Stimulated activated CD8-positive, alpha-beta memory T cell treated with anti-CD3 and anti-CD28 coated beads, Interleukin-2, amount 100 ng/mL, for 48 hours (primary cell): ENCODE measurements at places on chromosomes 3 and 15.

DNA sequence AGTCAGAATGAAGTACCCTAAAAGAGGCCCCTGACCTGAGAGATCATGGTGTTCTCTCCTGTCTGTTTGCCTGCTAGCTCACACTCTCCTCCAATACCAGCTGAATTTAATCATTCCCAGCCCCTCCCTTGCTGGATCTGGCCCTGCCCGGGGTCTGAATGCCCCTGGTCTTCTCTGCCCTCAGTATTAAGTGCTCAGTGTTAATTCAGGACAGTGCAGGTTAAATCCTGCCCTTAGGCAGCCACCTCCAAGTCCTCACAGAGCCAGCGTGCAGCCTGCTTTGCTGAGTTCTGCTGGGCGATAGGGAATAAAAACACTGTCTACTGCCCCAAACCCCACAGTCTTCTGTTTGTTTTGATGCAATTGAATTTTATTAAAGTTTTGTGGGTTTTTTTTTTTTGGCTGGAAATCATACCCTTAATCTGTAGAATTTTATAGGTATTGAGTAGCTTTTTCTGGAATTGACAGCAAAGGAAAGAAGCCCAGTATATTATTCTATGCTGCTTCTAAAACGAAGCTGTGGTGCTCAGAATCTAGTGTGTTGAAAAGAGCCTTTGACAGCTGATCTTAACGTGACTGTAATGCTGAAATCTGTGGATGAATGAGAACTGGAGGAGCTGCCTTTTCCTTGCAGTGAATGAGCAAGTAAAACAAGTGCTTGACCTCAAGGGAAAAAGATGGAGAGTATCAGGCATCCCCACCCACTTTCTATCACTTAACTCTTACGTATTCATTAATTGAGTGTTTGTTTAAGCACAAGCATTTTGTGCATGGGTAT lies 12.3 kb upstream of the BDH1 start:
- DNase-seq, result no peak

DNA sequence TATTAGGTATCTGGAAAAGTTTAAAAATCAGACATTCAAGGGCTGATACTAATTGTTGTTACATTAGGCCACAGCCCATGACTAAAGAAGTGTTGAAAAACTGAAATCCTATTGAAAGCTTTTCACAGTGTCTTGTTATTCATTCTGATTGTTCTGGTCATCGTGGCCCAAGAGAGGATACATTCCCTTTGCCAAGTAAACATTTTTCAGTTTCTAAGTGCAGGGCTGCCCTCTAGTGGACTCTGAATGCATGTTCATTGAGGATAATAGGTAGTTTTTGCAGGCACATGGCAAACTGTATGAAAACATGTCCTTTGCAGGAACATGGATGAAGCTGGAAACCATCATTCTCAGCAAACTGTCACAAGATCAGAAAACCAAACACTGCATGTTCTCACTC lies 181.1 kb downstream of the MYRIP start:
- DNase-seq, result no peak

DNA sequence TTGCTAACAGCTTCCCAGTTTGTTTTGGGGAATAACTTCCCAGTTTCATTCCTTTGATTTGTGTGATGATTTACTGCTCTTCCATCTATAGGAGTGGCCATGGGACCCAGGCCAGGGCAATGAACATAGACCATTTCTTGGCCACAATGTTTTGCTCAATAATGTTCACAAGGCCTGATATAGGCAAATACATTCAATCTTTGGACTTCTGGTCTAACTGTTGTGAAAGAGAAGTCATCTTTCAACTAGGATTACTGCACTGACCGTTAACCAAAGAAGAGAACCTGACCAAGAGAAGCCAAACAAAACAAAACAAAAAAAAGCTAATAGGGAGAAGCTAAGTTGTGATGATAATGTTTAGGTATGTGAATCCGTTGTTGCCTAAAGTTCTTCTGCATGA lies 221.8 kb upstream of the SUCLG2 start:
- DNase-seq, result no peak

GRCh38 chr3:164897342-164897741 lies 181.0 kb downstream of the SI start:
- no peak for DNase-seq

GRCh38 chr3:107356706-107357105 lies 20.5 kb upstream of the CCDC54 start:
- DNase-seq, result no peak

DNA sequence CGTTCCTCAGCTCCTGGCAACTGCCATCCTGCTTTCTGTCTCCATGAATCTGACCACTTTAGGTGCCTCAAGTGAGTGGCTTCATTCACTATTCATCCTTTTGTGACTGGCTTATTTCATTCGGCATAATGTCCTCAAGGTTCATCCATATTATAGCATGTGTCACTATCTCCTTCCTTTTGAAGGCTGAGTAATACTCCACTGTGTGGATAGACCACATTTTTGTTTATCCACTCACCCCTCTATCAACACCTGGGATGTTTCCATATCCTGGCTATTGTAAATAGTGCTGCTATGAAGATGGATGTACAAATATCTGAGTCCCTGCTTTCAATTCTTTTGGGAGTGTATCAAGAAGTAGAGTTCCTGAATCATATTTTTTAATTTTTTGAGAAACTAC lies 98.8 kb downstream of the ADAMTS17 start:
- DNase-seq, result no peak

GRCh38 chr3:41710646-41711388 lies 251.1 kb downstream of the ULK4 start:
- no peak for DNase-seq

GRCh38 chr3:124791639-124792151 lies 61.4 kb downstream of the UMPS start:
- DNase-seq, result no peak

DNA sequence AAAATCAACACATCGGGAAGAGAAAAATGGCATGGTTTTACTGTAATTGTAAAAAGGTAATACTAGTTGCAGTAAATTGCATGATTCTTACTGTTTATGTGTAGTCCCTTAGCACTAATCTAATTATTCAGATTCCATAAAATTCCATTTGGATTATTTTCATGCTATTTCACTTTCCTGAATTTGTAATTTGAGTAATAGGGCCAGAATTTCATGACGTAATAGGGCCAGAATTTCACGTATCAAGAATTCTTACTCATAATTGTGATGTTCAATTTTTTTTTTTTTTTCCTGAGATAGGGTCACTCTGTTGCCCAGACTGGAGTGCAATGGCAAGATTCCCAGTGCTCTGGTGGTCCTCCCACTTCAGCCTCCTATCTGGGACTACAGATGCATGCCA lies 2.9 kb upstream of the U2SURP start:
- no peak for DNase-seq

DNA sequence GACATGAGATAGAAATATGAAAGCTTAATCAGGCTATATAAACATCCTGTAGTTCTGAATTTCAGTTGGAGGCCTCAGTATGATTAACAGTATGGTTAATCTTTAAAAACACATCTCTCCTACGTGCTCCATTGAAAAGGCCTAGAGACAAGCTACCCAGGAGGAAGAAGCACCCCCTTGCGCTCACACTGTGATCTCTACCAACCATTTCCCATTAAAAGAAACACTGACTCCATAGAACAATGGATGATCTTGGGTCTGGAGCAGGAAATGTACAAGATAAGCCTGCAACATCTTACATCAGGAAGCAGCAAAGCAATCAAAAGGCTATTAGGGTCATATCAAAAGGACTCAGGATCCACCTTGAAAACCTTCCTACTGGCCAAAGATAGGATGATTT lies 3.4 kb upstream of the EOGT start:
- no peak for DNase-seq

GRCh38 chr15:68204776-68205557 lies at the start of gene CALML4:
Gene CALML4 (minus strand): TSS chr15:68205332. CDS start chr15:68205247, 85 bp downstream.
- DNase-seq, result no peak

GRCh38 chr3:157856078-157856939 lies 249.9 kb downstream of the SHOX2 start:
- no peak for DNase-seq

- DNase-seq, result no peak
These were observed 181.2 kb upstream of the NR2E3 start for GRCh38 chr15:71628988-71629770.

GRCh38 chr3:119759962-119760361 lies 21.9 kb upstream of the NR1I2 start:
- DNase-seq, result no peak

DNA sequence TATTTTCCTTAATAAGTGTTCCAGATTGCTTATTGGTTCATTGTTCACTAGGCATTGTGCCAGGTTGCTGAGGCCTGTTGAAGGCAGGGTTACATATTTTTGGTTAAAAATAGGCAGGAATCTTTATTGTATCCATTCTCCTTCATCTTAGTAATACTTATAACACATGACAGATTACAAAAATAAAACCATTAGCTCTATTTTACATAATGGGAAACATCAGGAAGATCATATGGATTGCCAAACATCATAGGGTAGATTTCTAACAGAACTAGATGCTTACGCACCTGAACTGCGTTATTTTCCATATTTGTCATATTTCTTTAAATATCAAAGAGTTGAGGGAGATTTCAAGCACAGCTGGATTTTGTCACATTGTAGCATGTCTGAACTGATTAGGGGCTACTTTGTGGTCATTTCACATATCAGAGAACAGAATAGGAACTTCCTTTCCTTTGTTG lies 462.9 kb upstream of the SGO1 start:
- no peak for DNase-seq

DNA sequence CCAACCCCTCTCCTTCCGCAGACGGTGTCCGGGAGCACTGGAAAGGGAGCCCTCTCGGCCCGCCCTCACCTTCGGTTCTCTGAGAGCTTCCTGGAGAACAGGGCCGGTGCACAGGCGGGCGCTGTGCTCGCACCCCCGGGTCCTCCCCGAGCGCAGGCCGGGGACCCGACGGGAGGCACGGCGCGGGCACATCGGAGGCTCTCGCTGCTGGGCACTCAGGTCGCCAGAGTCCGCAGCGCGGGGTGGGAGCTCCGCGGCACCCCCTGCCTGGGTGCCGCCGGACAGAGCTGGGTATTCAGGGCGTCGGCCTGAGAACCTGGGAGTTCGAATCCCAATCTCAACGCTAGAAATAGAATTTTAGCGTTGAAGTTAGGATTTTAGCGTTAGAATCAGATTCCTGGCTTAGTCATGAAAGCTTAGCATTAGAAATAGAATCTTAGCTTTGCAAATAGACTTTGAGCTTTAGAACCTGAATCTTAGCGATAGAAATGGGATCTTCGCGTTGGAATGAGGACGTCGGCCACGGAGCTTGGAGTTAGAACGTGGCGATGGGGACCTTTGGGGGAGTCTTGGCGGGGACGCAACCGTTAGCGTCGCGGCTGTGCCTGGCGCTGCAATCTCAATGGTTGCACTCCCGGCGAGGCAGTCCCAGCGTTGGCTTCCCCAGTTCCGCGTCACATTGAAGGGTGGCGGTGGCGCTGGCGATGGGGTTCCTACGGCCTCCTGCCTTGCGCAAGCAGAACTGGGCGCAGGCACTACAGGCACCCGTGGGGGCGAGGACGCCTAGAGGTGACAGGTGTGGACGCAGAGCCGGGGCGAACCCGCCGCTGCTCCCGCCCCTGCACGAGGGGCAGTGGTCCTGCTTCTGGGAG lies 549 bp downstream of the TRH start:
- no peak for DNase-seq
